ENCODE measurements at places on chromosomes 2 and 18.
A peak's percentile ranks its signal among the peaks of the same experiment; 100 is the strongest.

DNA sequence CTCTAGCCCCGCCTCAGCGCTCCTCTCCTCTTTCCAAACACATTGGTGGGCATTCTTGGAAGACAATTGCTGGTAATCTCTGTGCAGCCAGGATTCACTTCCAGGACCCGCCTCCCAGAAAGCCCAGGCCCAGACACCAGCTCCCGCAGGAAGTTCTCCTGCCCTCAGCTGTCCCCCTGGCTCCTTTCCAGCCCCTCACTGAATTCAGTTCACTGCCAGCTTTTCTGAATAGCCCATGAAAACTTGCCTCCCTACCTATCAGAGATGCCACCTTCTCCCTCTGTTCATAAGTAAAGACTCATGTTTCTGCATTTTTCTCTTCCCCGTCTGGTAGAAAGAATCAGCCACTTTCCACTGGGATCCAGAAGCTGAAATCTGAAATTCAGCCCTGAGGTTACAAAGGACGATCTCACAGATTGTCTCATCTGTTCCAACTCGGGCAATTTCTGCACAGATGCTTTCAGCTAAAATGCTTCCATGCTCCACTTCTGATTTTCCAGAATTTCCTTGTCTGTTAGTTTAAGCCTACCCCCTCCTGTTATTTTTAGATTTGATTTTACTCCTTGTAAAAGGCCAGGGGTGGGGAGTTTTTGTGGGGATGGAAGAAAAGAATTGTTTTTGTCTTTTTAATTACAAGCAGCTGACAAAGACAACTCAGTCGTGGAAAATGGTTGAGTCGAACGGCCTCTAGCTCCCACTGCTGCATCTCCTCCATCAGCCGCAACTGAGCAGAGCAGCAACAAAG, 98.1 kb downstream of the SP3 start:
- no peak for DNase-seq

DNA sequence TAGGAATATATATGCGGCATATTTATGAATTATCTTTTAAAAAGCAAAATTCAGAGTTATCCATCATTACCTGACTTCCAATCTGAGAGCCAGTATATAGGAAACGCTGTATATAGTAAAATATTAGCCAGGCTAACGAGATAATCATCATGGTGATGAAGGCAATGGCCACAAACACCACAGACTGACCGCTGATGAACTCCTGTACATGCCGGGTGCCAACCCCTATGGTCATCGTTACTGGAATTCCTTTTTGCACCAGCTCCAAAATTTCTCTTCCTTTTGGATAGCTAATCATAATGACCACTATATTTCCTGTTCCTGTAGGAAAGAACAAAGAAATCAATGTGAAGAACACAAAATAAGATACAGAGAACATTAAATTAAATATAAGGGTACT, 13.6 kb downstream of the RNF149 start:
- DNase-seq, result no peak

- no peak for DNase-seq
These were observed 1.0 kb upstream of the MAP4K4 start for GRCh38 chr2:101696272-101697123.

DNA sequence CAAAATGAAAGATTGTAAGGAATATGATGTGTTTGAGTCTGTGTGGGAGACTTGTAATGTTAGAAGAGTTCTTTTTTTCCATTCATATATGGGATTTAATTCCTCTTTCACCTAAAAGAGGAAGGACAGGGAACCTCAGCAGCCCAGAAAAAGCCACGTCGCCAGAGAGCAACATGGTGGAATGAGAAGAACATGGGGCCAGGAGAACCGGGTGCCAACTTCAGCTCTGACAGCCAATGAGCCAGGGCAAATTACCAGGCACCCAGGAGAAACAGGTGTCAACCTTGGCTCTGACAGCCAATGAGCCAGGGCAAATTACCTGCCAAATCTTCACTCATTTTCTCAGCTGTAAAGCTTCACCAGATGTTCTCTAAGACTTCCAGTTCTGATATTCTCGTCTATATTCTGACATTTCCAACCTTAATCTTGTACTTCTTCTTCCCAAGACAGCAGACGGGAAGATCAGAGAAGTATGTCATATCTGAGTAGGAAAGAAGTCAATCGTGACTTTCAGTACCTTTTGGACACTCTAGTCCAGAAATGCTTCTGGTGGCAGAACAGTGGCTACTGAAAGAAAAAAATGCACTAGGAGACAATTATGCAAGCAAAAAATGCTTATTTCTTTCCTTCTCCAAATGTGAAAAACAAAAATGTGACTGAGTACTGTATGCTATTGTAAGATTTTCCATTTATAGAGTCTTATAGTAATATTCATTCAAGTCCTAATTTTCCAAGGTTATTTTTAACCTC, 79.2 kb upstream of the COL5A2 start:
- DNase-seq, result no peak

- no peak for DNase-seq
These were observed 106.6 kb downstream of the MAP4K4 start for GRCh38 chr2:101803945-101804696.

GRCh38 chr2:134360745-134361487, 107.0 kb downstream of the MGAT5 start:
- DNase-seq, result no peak

- no peak for DNase-seq
These were observed 42.5 kb upstream of the SCN1A start for GRCh38 chr2:166170356-166170755.

- no peak for DNase-seq
These were observed 40.5 kb upstream of the SH3BP4 start for GRCh38 chr2:234911271-234911670.

DNA sequence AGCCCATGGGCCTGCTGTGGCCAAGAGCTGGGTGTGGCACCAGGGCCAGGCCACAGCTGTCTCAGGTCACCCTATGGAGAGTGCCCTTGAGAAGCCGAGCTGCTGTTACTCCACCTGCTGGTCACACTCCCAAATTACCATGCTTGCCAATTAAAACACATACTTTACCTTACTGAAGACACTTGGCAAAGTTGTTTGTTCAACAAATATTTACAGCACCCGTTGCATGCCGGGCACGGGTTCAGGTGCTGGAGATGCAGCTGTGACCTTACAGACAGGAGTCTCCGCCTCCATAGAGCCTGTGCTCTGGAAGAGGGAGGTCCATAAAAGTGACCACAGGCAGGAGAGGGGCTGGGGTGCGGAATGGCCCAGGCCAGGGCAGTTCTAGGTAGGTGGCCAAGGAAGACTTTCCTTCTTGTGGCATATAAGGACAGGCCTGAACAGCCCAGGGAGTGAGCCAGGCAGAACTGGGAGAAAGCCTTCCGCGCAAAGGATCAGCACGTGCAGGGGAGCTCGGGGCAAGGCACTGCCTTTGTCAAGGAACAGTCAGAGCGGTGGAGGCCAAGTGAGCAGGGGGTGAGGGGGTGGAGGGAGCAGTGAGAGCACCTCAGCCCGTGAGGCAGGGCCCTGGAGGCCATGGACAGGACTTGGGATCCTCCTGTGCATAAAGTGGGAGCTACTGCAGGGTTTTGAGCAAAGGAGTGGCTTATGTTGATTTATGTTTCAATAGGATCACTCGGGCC, 23.6 kb upstream of the RBM44 start:
- peak; percentile 79 for DNase-seq

DNA sequence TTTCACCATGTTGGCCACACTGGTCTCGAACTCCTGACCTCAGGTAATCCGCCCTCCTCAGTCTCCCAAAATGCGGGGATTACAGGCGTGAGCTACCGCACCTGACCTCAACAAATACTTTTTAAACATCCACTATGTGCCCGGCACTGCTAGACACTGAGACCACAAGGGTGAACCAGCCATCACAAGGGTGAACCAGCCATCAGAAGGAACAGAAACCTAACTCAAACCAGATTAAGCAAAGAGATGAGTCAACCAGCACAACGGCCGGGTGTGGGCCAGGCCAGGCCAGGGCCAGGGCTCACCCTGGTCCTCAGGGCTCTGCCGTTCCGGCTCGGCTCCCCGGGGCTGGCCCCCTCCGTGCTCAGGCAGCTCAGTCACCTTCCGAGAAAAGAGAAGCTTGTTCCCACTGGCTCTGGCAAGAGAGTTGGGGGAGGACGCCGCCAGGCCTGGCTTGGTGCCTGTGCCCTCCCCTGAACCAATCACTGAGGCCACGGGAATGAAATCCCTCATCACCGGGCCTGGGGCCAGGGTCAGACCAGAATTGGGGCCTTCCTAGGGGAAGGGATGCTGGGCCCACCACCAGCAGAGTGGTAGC, 4.4 kb downstream of the TEX44 start:
- no peak for DNase-seq

- no peak for DNase-seq
These were observed 13.7 kb downstream of the PDCD1 start for GRCh38 chr2:241844831-241845578.

DNA sequence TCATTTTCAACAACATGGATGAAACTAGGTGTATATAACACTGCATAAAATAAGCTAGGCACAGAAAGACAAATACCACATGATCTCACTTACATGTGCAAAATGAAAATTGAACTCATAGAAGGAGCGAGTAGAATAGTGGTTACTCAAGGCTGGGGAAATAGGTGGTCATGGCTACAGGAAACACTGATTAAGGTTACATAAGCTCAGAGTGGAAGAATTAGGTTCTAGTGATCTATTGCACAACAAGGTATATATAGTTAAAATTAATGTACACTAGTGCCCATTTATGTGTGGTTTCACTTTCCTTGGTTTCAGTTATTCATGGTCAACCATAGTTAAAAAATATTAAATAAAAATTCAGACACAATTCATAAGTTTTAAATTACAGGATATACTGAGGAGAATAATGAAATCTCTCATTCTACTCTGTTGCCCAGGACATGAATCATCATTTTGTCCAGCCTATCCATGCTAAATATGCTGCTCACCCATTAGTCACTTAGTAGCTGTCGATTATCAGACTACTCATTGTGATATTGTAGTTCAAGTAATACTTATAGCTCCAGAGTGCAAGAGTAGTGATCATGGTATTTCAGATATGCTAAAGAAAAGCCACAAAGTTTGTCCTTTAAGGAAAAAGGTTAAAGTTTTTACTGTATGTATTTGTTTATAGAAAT, 1530.9 kb upstream of the LRRTM1 start:
- DNase-seq, result no peak

- DNase-seq, result no peak
These were observed 78.7 kb downstream of the APOB start for GRCh38 chr2:20965221-20965620.

GRCh38 chr2:100744589-100744988, 75.3 kb upstream of the NPAS2 start:
- DNase-seq, result no peak

DNA sequence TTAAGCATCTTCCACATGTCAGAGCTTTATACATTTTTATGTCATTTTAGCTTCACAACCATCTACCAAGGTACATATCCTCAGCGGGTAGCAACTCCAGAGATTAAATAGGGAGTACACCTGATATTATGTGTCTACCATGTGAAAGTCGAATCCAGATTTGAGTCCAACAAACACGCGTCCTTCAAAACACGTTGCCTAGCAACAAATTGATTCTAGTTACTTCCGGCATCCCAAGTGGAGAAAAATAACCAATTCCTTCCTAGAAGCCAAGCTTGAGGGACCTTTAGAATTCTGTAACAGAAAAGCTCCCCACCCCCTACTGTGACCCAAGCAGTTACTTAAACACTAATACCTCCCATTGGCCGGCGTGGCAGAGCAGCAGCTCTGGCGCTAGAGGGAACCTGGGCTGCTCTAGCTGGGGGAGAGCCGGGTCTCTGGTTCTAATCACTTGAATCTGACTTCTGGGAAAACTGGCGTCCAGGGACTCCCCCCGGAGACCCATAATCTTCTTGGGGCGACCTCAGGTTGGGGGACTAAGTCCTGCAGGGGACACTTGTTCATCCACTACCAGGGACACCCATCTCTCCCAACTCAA, at the start of gene ERICH2:
TSS of gene ERICH2 (plus strand) at position 371 of the 598 bp plus-strand sequence. CDS start 304 bp downstream, outside the sequence.
- DNase-seq, result no peak

DNA sequence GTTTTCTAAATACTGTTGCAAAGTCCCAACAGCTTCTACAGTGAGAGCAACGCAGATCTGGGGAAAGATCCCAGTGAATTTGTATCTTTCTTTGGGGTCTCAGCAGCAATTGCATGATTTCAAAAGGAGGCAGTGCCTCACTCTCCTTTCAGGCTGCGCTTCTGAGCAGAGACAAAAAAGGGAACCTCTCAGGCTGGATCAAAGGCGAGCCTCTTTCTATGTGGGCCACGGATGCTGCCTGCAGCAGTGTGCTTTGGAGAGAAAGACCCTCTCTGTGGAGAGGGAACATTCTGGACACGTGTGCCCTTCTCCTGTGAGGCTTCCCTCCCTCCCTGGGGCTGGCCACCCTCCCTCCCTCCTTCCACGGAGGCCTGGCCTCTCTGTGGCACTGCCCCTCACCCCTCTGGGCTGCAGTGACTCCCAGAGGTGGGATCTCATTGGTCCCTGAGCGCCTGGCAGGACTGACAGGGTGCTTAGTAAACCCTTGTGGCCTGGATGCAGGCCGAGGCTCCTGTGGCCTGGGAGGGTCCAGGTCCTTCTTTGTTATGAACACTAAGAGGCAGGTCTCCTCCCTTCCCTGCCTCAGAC, 21.6 kb upstream of the PDIA6 start:
- no peak for DNase-seq

DNA sequence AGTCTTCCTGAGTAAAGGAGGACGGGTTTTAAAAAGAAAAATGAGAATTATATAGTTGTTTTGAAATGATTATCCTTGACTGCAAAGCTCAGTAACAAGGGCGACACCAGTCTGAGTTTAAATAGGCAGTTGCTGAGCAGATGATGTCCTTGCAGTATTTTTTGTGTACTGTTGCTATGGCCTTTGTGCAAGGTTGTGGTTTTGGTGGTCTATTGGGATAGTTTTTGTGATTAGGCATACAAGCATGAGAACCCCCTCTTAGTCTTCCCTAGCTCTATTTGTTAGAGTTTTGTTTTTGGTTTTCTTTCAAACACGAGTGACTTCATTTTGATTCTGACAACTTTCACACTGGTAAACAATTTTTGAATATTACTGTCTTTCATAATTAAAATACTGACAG, 64.1 kb downstream of the TAF4B start:
- DNase-seq, result no peak

DNA sequence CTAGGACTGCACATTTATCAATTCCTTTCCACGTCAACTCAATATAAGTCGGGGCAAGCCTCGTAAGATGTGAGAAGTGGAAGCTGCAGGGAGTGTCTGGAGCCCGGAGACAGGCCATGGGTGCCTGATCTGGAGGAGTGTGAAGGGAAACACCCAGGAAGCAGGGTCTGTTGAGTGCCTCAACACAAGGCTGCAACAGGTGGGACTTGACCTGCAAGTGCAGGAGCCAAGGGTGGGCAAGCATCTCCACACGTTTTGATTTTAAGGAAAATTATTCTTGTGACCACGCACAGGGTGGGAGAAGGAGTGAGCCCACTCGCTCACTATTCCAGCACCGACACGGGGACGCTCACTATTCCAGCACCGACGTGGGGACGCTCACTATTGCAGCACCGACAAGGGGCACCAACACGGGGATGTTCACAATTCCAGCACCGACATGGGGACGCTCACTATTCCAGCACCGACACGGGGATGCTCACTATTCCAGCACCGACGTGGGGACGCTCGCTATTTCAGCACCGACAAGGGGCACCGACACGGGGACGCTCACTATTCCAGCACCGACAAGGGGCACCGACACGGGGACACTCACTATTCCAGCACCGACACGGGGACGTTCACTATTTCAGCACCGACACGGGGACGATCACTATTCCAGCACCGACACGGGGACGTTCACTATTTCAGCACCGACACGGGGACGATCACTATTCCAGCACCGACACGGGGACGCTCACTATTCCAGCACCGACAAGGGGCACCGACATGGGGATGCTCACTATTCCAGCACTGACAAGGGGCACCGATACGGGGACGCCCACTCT, 197.3 kb downstream of the EIPR1 start:
- DNase-seq, result no peak

Data from SHP77 (cell line).